ENCODE measurements at places on chromosomes 1 and 21. TPM values are rescaled to one million over a fixed set of nuclear protein-coding genes. Genes with fewer than 3 reads are reported as not detected.

DNA sequence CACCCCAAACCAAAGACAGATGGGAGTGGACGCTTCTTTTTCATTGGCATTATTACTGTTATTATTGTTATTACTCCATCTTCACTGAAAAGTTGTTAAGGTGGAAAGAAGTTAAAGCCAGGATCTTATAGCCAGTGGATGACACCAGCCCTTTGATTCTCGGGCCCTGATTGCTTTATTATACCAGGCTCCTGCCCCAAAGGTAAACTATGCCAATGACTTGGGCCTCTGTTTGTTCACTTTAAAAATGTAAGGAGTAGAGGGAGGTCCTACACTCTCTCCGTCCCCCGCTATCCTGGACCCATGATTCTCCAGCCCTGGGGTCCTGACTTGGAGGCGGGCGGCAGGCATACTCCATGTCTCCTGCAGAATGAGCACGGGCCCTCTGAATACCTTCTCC, 106.8 kb downstream of the TOMM20 start:
- no peak for DNase-seq

Gene LCE6A
- total RNA-seq = not detected

DNA sequence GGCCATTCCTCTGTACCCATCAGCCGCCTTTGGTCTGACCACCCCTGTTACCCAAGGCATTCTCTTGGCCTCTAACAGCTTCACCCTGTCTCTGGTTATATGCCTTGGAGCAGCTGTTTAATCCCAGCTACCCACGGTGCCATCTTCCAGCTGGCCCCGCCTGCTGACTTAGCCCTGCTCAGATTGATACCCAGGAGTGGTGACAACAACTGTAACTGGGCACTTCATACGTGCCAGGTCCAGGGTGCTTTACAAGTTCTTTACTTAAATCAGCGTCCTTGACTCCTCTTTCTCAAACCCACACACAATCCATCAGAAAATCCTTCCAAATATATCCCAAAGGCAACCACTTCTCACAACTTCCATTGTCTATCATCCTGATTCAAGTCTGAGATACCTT, 37.2 kb upstream of the HMGB4 start:
- peaks cover 14% of the 10 kb centered on the region for H3K27me3 ChIP-seq
- no peaks in the 10 kb centered on the region for H3K4me1 ChIP-seq
- H3K27ac ChIP-seq = no peak overlapping the region
- H3K36me3 ChIP-seq = no peaks in the 10 kb centered on the region
- no peak overlapping the region for H3K4me3 ChIP-seq

DNA sequence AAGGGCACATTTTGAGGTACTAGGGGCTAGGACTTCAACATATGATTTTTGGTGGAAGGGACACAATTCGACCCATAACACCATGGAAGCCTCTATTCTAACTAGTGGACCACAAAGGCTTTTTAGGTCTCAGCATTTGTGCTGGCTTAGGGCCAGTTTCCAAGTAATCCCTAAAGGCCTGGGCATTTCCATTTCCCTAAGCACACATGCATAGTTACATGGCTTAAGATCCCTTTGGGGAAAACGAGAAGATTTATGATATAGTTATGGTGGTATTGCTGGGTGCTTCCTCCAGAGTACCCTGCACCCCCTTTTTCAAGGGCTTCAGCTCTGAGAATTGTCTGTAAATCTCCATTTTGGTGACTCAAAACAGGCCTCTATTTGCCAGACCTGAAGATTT, 28.2 kb upstream of the TMEM54 start:
- no peak overlapping the region for H3K27ac ChIP-seq
- no peak overlapping the region for H3K4me3 ChIP-seq
- H3K36me3 ChIP-seq = no peaks in the 10 kb centered on the region
- DNase-seq = no peak
- H3K27me3 ChIP-seq = peaks cover 26% of the 10 kb centered on the region

GRCh38 chr1:84020151-84020550, 21.2 kb upstream of the TTLL7 start:
- no peaks in the 10 kb centered on the region for H3K4me1 ChIP-seq
- no peaks in the 10 kb centered on the region for H3K36me3 ChIP-seq
- H3K27ac ChIP-seq = no peak overlapping the region

DNA sequence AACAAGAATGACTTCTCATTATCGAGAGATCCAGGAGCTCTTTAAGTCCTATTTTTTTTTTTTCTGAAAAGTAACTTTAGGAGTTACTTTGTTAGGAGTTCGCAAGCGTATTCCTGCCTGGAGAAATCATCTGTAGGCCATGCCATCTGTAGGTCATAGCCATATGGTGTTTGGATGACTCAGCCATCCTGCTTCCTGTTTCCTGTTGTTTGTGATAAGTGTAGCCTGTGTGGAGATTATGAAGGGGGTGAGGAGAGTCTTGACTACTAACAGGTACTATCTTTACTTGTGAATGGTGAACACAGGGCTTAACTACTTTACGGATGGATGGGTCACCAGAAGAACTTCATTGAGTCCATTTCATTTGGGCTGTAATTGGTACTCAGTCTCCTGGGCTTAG, 327.2 kb downstream of the PTPRU start:
- H3K4me3 ChIP-seq = no peak overlapping the region
- H3K36me3 ChIP-seq = peaks cover 2% of the 10 kb centered on the region
- H3K4me1 ChIP-seq = no peaks in the 10 kb centered on the region
- DNase-seq = no peak
- no peak overlapping the region for H3K27ac ChIP-seq
- H3K27me3 ChIP-seq = no peaks in the 10 kb centered on the region

GRCh38 chr1:210551899-210552298, 223.2 kb downstream of the HHAT start:
- H3K27me3 ChIP-seq = no peaks in the 10 kb centered on the region
- H3K27ac ChIP-seq = no peak overlapping the region
- H3K4me3 ChIP-seq = no peak overlapping the region
- H3K36me3 ChIP-seq = no peaks in the 10 kb centered on the region

GRCh38 chr1:17340358-17340757, 31.6 kb upstream of the PADI6 start:
- H3K27me3 ChIP-seq = peaks cover 7% of the 10 kb centered on the region
- H3K27ac ChIP-seq = no peak overlapping the region
- DNase-seq = no peak
- no peaks in the 10 kb centered on the region for H3K4me1 ChIP-seq
- H3K4me3 ChIP-seq = no peak overlapping the region
- no peaks in the 10 kb centered on the region for H3K36me3 ChIP-seq

GRCh38 chr21:46148106-46148505, 7.3 kb downstream of the FTCD start:
- peaks cover 7% of the 10 kb centered on the region for H3K4me1 ChIP-seq
- no peaks in the 10 kb centered on the region for H3K36me3 ChIP-seq
- no peak overlapping the region for H3K4me3 ChIP-seq
- no peak overlapping the region for H3K27ac ChIP-seq
- no peak for DNase-seq

Gene SYT14
- total RNA-seq = not detected

DNA sequence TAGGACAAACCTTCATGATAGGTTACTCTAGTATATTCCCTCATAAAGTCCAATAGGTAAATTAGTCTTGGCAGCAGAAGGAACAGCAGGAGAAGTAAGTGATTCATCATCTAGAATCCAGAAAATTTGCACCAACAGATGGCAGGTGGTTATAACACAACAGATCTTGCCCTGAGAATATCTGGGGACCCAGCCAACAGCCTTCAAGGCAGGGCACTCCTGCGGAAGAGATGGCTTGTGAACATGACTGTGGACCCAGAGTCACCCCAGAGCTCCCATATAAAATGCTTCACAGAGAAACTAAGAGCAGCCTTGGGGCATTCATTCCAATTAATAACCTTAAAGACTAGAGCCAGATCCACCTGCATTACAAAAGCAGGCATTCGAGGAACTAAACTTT, 7.9 kb upstream of the PLA2G2C start:
- H3K4me3 ChIP-seq = no peak overlapping the region
- H3K36me3 ChIP-seq = no peaks in the 10 kb centered on the region
- H3K27ac ChIP-seq = no peak overlapping the region
- DNase-seq = no peak

Gene S100A8
- not detected for total RNA-seq

GRCh38 chr1:221069986-221070385, 190.7 kb downstream of the HLX start:
- H3K27me3 ChIP-seq = peaks cover 8% of the 10 kb centered on the region
- no peak overlapping the region for H3K4me3 ChIP-seq
- no peak overlapping the region for H3K27ac ChIP-seq
- no peak for DNase-seq
- H3K4me1 ChIP-seq = peaks cover 4% of the 10 kb centered on the region

- no peaks in the 10 kb centered on the region for H3K4me1 ChIP-seq
- H3K27me3 ChIP-seq = no peaks in the 10 kb centered on the region
- no peaks in the 10 kb centered on the region for H3K36me3 ChIP-seq
- DNase-seq = no peak
Measured at GRCh38 chr1:202176949-202177927, 16.4 kb upstream of the LGR6 start.

- H3K4me1 ChIP-seq = peaks cover 9% of the 10 kb centered on the region
- no peak for DNase-seq
- no peaks in the 10 kb centered on the region for H3K36me3 ChIP-seq
- no peak overlapping the region for H3K27ac ChIP-seq
- H3K27me3 ChIP-seq = no peaks in the 10 kb centered on the region
- no peak overlapping the region for H3K4me3 ChIP-seq
Measured at GRCh38 chr1:58992643-58993042, 208.8 kb upstream of the JUN start.

DNA sequence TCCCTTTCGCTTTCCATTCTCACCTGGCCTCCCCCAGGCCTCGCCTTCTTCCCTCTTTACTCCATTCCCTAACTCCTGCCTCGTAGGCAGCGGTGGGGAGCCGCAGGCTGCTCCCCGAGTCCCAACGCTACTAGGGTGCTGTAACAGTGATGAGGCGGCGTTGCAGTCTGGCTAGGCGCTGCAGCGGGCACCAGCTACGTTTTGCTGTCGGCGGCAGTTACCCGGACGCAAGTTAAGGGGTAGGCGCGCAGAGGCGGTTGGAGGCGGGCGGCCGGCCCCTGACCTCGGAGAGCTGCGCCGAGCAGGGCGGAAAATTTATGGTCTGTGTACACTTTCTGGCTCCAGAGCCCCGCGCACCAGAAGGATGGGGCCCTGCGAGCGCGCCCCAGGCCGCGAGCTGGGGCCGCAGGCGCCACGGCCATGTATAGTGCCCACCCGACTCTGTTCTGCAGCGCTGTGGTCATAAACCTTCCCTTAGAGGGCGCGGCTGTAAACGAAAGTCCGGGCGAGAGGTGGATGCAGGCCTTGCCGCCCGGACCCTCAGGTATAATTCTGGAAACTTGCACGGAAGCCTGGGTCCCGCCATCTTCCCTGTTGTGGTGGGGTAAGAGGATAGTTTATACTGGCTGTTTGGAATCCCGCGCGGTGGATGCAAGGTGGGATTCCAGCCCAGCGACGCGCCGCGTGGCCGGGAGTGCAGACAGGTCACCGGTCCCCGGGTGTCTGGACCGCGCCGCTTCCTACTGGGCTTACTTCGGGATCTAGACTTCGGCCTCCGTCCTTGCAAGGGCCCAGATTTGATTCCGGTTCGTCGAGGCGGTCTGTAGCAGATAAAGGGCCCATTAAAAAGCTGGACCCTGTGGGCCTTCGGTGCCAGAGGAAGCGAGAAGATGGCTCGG, 15.0 kb downstream of the HLX start:
- peaks cover 58% of the 10 kb centered on the region for H3K27me3 ChIP-seq
- H3K27ac ChIP-seq = no peak overlapping the region
- no peaks in the 10 kb centered on the region for H3K36me3 ChIP-seq

Measured in activated CD8-positive, alpha-beta T cell treated with anti-CD3 and anti-CD28 coated beads for 36 hours (primary cell).